ENCODE measurements at places on chromosomes 4 and X.

GRCh38 chrX:17174671-17175070, 200.3 kb upstream of the NHS start:
- no peak for DNase-seq

GRCh38 chr4:55765070-55765469, 54.5 kb upstream of the EXOC1L start:
- DNase-seq = no peak

- DNase-seq = no peak
These were observed 13.3 kb downstream of the KIAA0232 start for GRCh38 chr4:6795821-6796220.

DNA sequence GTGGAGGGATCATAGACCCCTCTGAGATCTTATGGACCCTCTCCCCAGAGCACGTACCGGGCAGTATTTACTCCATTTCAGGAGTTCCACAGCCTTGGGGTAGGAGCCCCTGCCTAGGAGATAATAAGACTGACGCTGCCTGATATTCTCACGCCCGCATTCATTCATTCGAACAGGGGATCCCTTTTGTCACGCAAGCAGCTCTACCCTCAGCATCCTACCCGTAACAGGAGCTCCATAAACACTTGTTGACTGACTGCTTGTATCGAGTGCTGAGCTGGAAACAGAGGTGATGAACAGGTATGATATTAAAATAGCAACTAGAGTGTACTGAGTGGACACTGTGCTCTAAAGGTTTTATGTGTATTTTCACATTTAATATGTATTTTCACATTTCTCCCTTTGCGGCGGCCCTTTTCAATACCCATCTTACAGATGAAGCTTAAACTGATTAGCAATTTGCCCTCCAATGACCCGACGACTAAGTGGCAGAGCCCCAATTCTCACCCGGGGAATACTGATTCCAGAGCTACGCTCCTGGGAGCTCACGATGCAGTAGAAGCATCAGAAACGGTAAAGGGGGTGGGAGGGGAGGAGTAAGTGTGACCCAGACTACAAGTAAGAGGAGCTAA, 888 bp downstream of the RAB28 start:
- no peak for DNase-seq
